NCI-H774 (cell line): ENCODE measurements at places on chromosomes 7 and 10.

DNA sequence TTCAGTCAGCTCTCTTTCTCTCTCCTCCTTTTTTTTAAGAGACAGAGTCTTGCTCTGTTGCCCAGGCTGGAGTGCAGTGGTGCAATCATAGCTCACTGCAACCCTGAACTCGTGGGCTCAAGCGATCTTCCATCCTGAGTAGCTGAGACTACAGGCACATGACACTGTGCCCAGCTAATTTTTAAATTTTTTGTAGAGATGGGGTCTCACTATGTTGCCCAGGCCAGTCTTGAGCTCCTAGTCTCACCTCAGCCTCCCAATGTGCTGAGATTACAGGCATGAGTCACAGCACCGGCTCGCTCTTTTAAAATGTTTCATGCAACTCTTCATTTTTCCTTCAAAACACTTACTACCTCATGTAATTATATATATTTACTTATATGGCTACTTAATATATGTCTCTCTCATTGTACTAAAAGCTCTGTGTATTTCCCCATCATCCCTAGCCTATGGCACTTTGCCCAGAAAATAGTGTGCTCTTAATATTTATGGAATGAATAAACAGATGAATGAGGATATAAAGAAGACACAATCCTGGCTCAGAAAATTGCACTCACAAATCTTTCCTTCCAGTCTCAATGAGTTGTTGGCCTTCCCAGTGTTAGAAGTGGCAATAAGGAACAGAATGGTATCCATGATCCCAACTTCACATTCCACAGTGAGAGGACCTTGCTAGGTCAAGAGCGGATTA is 33.9 kb downstream of the EBLN1 start:
- DNase-seq, result no peak

DNA sequence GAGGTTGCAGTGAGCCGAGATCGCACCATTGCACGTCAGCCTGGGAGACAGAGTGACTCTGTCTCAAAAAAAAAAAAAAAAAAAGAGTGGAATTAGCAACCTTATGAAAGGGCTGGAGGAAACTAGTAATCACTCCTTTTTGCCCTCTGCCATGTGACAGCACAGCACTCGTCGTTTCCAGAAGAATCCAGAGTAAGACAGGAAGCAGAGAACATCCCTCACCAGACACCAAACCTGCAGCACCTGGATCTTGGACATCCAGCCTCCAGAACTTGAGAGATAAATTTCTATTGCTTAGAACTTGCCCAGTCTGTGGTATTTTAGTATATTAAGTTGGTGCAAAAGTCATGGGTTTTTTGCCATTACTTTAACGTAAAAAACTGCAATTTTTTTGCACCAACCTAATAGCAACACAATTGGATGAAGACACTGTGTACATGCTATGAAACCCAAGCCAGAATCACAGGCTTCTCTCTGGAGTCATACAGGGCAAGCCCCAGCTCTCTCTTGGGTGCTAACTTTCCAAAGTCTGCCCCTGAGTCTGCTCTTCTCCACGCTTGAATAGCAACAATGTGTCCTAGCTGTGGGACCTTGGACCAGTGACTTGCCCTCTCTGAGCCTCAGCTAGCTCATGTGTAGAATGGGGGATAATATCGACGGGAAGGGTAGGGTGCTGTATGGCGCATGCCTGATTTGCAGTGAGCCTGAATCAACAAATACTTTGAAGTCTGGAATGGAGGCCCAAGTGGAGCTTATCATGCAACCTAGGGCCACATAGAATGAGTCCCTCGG is 55.1 kb downstream of the CHST3 start:
- no peak for DNase-seq

DNA sequence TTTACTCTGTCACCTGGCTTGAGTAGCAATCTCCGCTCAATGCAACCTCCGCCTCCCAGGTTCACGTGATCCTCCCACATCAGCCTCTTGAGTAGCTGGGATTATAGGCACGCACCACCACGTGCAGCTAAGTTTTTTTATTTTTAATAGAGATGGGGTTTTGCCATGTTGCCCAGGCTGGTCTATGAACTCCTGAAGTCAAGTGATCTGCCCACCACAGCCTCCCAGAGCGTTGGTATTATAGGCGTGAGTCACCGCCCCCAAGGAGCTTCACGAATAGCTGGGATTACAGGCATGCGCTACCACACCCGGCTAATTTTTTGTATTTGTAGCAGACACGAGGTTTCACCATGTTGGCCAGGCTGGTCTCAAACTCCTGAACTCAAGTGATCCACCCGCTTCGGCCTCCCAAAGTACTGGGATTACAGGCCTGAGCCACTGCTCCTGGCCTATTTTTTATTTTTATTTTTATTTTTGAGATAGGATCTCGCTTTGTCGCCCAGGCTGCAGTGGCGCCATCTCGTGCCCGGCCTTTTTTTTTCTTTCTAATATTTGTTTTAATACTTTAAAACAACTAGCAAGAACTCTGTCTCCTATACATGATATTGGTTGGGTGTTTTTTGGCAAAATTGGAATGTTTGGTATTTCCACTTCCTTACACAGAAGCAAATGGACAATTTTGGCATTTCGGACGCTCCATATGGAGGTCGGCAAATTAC is 1.1 kb downstream of the EFCAB10 start:
- DNase-seq, result no peak

DNA sequence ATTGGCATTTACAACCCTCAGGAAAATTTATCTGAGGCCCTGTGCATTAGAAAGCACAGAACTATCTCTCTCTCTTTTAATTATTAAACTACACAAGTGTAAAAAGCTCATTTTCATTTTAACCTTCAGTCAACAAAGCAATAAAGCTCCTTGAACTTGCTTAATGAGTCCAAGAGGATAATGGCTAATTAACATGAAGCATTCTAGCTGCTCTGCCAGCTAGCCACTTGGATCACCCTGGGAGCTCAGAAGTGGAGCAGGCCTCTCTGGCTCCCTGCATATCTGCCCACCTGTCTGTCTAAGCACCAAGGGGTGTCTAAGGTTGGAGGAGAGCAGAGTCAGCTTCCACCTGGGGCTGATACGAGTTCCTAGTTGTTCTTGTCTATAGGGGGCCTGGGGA is 56.0 kb upstream of the SLC35G1 start:
- no peak for DNase-seq

DNA sequence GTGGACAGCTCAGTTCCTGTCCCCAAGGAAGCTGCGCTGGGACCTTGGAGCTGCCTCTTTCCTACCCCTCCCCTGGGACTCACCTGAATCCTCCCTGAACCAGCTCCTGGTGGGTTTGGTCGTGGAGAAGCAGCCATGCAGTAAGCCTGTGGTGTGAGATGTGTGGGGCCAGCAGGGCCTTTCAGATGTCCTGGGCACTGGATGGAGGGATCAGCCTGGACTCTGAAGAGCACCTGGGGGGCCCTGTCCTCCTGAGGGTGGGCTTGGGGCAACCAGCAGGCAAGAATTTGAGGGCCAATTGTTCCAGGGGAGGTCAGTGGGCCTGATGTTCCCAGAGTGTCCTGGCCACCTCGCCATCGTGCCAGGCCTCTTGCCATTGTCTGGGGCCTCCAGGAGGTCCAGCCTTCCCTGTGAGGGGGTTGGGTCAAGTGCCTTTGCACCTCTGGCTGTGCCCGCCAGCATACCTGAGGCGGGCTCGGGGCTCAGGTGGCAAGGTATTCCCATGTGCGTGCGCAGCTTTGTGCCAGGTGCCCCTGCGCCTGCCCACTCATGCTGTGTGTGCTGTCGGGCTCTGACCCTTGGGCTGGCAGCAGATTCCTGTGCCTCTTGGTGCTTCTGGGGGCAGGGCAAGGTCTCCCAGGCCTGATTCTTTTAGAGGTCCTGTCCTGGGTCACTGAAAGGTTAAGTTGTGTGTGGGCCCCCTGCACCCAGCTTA is 7.3 kb downstream of the TRIM8 start:
- DNase-seq, result no peak

GRCh38 chr7:51317582-51317910 is 937 bp upstream of the COBL start:
- no peak for DNase-seq

DNA sequence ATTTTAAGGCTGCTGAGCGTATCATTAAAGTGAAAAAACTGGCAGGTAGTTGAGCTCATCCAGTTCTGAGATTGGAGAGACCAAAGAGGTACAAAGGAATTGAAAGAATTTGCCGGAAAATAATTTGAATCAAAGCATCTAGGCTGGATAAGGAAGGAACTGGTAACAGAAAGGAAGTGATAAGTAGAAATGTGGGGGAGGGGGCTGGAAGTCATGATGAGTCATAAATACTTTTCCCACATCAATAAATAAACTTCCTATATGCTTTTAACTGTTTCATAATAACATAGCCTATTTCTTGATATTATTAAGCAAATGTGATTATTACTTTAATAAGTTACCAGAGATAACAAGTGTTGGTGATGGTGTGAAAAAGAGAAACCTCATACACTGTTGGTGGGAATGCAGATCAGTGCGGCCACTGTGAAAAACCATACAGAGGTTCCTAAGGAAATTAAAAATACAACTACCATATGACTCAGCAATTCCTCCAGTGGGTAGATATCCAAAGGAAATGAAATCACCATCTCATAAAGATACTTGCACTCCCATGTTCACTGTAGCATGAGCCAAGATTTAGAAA is 27.0 kb downstream of the ZNF438 start:
- DNase-seq, result no peak
